ENCODE measurements at places on chromosomes 3 and 15.

DNA sequence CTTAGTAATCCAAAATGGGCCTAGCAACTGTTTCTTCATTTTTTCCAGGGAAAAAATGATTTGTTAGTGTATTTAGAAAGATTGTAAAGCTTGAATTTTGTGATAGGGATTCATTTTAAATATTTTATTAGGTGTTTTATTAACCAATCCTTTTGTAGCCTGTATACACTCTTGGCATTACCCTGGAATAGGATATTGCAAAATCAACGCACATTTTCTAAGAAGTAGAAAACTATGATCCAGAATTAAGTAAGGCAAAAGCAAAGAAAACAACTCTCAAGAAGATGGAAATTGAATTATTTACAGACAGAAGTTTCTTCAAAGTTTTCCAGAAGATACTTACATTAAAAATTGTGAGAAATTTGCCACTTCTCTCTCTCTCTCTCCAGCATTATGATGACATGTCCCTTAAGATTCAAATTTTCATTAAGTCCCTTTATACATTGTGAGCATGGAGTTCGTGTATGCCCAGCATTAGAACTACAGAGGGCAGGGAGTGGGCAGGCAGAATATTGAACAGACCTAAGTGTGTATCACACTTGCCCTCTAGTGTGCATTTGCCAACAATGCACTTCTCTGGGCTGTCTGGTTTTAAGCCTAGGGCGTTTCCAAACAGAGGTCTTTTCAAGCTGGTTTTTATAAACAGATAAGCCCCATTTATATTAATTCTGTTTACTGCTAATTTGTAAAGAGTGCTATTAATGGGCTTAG is 28.5 kb upstream of the CMSS1 start:
- no peak for DNase-seq

DNA sequence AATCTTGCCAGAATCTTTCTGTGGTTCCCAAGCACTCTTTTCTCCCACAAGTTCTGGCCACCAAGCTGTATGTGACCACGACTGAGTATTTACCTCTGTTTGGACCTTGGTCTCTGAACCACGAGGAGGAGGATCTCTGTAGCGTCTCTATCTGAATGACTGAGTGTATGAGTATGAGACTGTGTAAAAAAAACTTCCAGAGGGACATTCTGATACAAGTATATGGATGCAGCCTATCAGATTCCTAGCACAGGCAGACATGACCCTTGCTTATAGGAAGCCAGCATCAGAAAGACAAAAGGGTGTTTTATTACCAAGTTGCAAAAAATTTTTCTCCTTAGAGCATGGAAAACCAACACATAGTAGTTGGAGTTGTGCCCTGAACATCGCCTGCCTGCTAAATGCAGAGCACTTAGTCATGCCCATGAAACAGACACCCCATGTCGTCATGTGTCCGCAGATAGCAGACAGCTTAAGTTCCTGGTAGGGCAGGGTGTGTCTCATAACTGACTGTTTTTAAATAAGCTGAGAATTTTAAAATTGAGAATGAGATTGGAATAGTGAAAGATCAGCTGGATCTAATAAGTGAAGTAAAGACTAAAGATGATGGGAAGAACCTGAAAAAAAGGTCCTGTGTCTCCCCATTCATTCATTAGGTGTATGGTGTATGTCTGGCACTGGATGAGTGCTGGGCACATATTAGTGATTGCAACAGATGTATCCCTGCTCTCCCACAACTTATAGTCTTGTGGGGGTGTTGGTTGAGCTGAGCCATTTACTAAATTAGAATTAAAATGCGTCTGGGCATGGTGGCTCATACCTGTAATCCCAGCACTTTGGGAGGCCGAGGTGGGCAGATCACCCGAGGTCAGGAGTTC is 30.9 kb downstream of the DAG1 start:
- no peak for DNase-seq

GRCh38 chr3:195013411-195014361 is 257.3 kb downstream of the XXYLT1 start:
- DNase-seq: no peak

- DNase-seq: no peak
These were observed 60.6 kb upstream of the GYG1 start for GRCh38 chr3:148930752-148931151.

DNA sequence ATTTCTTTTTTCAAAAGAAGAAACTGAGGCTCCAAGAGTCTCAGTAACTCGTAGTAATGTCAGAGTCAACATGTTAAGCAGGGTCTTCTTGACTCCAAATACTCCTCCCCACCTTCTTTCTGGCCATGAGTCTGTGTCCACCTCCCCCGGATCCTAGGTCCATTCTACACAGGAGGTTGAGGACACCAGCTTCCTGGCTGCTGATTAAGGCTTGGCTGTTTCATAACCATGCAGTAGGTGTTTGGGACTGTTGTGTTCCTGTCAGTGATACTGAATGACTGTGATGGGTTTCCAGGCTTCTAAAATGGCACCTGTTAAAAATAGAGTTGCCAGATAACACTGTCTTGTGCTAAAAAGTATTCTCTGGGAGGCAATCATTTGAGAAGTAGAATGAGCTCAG is 130.8 kb upstream of the IL12A start:
- DNase-seq: no peak

DNA sequence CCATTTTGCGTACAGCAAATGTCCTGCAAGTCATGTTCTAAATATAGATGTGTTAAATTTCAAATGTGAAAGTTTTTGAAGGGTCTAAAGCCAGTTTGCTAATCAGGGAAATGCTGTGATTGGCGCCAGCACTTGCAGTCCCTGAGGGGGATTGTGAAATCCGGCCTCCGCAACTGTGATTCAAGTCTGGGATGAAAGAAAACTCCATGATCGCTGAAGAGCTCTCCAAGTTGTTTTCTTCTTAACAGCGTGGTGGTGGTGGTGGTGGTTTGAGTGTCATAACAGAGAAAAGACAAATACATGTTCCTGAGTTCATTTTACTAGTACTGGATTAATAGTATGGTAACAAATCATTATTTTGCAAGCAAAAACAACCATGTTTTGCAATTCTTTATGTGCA is 51.8 kb downstream of the MITF start:
- no peak for DNase-seq

- no peak for DNase-seq
These were observed 321.8 kb downstream of the FEZF2 start for GRCh38 chr3:62051506-62051905.

DNA sequence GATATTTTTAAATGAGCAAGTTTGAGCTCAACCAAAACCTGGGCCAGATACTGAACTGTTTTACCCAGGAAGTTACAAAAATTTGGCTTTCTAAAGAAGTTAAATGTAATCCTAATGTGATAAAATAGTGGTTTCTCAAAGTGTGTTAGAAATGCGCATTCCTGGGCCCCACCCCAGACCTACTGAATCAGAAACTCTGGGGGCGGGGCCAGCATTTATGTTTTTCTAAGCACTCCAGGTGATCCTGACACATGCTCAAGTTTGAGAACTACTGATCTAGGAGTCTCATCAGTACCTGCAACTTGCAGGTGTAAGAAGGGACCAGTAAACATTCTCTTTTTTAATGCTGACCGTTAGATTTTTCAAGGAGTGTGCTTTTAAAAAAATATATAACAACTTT is 190.6 kb downstream of the VPS13C start:
- DNase-seq: no peak

- no peak for DNase-seq
These were observed 231.8 kb downstream of the ROBO2 start for GRCh38 chr3:77271711-77272110.

DNA sequence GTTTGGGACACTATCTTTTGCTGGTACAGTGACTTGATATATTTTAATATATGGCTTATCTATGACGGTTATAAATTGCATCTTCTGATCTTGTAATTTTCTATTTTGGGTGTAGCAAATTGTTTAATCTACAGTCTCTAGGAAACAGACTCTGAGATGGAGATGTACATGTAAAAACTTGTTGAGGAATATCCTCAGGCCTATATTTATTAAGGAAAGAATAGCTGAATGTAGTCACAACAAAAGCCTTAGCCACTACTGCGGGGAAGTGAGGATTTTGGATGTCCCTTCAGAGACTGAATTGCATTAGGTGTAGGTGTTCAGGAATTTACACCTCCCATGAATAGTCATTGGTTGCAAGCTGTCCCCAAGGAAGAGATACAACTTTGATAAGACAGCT is 13.8 kb upstream of the OR5K3 start:
- DNase-seq: no peak

- no peak for DNase-seq
These were observed 121.4 kb downstream of the LMLN start for GRCh38 chr3:198081421-198081844.

DNA sequence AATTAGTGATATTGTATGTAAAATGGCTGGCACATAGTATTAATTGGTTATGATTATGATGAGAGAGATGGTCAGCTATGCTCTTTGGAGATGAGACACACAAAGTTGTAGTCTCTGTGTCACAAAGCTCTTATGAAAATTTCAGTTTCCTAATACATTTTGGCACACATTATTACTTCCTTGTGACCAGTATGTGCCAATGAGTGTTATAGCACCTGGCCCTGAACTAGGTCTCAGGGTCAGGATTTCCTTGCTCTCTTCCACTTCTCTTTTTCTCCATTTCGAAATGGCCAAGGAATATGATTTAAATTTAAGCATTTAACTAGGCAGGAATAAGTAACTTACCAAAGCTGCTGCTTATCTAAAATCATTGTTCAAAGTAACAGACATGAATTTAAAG is 28.0 kb downstream of the TIPARP start:
- DNase-seq: no peak

DNA sequence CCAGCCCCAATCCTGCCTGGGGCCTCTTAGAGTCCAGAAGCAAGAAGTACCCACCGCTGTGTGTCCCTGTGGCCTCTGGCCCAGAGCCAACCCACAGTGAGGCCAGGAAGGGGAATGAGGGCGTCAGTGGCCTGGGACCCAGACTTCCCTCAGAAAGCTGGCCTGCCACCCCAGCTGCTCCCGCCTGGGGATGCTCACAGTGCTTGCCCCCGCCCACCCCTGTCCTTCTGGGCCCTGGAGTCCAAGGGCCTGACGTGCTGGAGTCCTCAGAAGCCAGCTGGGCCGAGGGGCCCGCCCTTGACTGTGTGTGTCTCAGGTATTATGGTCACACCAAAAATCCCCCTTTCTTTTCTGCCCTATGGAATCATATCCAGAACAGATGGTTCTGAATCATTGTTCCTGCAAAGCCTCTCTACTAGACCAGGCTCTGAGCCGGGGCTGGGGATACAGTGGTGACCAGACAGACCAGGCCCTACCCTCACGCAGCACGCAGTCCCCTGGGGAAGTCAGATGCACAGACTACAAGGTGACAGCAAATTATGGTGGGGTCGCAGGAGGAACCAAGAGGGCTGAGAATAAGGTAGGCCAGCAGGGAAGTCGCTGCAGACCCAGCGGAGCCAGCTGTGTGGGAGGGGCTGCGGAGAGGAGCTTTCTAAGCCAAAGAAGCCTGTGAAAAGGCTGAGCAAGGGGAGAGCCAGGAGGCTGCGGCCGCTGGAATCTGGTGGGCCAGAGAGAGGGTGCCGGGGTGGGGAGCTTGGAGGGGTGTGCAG is 99.1 kb downstream of the VGLL4 start:
- no peak for DNase-seq

DNA sequence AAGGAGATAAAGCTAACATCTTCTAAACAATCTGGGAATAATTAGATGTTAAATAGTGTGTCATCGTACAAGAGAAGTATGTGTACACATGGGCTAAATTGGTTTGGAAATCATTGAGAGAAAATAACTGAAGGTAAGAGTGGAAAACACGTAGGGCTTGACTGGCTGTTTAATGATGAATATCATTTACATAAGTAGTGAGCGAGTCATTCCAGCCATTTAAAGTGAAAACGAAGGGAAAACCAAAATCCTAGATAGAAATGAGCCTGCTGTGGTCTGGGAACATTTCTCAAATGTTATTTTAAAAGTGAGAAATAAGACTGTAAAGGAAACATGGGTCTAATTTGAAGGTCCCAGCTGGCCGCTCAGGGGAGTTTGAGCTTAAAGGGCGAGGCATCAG is 41.9 kb upstream of the KCNMB2 start:
- DNase-seq: no peak

- DNase-seq: no peak
These were observed 55.1 kb upstream of the UBE2E1 start for GRCh38 chr3:23750573-23751210.

DNA sequence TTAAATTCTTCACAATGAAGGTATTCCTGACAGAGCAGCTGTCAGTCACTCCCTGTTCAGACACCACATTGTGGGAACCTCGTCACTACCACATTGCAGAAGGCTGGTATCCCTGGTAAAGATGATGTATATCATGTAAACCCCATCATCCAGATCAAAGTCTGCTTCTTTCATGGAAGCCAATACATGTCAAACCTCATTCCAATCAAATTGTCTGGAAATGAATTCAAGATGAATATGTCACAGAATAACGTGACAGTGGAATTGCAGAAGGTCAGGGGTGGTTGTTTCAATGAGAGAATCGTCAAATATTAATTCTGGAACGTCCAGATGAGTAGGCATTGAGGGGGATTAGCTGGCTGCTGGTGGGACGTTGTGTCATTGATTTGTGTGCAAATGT is 4.2 kb downstream of the ZIC4 start:
- no peak for DNase-seq

DNA sequence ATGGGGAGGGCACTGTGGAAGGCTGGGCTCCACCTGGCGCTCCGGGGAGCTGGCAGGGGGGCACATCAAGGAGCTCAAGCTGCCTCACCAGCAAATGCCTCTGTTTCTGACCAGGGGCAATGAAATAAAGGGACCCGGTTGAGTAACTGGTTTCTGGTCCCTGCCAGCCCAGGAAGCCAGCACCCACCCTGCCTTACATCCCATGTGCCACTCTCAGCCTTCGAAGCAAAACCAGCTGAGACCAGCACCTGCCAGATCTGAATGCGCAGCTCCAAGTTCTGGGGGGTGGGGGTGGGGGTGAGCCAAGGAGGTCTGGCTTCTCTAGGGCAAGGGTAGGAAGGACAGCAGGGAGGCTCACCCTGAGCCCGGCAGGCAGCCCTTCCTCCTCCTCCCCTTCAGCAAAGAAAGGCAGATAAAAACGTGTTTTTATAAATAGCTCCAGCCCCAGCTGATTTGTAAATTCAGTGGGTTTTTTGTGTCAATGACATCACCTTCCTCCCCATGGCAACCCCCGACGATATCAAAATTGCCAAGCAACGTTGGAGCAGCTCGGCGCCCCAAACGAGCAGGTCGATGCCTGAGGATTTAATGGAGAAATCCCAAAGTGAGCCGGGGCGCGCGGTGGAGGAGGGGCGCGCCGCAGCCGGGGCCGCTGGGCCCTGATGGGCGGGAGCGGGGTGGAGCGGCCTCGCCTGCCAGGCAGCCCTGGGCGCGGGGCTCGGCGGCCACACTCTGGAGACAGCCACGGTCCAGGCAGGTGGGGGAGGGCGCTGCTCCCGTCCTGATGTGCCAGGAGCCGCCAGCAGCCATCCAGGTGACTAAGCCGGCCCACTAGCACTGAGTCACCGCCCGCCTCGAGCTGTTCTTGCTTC is at the start of gene PAK6:
TSS of gene PAK6 (plus strand) at position 532 of the 872 bp plus-strand sequence. CDS start 25,723 bp downstream, outside the sequence.
- peak; percentile 18 for DNase-seq

GRCh38 chr3:132261506-132261905 is 55.7 kb upstream of the ACP3 start:
- DNase-seq: no peak

- no peak for DNase-seq
These were observed 56.3 kb upstream of the CSPG5 start for GRCh38 chr3:47634996-47635395.

- no peak for DNase-seq
These were observed 169.0 kb downstream of the PGPEP1L start for GRCh38 chr15:98838387-98839259.

- no peak for DNase-seq
These were observed 109.6 kb upstream of the SEMA6D start for GRCh38 chr15:47607695-47608094.

All from activated CD4-positive, alpha-beta T cell treated with anti-CD3 and anti-CD28 coated beads, Interleukin-2, amount 50 U/mL, for 4 hours (primary cell).